ENCODE measurements at places on chromosomes 16 and 17.

DNA sequence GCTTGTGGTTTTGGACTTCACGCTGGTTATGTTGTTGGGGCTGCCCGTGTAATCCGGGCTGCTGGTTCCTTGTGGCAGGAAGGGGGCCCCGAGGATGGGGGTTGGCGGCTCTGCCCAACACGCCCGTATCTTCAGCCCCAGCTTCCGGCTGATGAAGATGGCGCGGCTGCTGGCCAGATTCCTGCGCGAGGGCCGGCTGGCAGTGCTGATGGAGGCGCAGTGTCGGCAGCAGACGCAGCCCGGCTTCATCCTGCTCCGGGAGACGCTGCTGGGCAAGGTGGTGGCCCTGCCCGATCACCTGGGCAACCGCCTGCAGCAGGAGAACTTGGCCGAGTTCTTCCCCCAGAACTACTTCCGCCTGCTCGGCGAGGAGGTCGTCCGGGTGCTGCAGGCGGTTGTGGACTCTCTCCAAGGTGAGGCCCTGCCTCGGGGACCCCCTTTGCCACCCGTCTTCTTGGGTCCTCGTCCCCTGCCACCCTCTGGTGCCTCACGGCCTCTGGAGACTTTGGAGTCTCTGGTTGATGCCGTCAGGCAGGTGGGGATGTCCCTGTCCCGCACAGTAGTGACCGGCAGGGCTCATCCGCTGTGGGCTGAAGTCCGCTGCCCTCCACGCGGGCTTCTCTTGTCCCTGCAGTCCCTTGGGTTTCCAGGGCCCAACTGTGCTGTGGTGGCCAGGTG is 2.2 kb downstream of the TELO2 start:
- DNase-seq: no peak

- DNase-seq: no peak
These were observed 56.9 kb upstream of the LGALS9 start for GRCh38 chr17:27573971-27574525.

DNA sequence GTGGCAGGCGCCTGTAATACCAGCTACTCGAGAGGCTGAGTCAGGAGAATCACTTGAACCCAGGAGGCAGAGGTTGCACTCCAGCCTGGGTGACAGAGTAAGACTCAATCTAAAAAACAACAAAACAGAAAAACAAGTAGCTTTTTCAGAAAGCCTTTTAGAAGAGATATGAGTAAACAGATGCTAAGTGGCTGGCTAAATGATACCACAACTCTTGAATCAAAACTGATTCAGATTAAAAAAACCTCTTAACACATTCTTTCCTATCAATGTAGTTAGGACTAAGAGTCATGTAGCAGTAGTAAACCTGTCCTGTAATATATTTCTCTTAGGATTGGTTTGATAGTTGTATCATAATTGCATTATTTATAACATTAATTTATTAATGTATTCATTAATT is 23.0 kb downstream of the PPM1D start:
- no peak for DNase-seq

GRCh38 chr16:14242769-14243168 is 171.7 kb downstream of the MRTFB start:
- DNase-seq: no peak

DNA sequence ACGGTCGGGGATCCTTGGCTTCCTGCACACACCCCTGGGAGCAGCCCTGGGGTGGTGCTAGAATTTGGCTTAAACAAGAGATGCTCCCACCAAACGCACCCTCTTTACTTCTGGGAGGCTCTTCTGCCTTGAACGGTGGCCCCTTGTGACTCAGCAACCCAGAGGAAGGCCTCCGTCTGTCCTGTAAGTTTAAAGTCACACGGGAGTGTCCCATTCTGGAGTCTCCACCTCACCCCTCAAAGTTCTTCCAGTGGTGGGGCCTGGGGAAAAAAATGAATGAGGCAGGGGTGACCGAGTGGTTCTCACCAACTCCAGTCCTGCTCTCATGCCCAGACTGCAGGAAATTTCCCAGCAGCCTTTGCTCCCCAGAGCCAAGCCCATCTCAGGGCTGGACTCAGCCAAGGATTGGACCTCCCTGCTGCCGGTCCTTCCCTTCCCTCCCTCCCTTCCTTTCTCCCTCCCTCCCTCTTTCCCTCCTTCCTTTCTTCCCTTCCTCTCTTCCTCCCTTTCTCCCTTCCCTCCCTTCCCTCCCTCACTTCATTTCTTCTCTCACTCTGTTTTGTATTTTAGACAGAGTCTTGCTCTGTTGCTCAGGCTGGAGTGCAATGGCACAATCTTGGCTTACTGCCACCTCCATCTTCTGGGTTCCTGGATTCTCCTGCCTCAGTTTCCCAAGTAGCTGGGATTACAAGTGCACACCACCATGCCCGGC is 11.4 kb downstream of the ITGAD start:
- DNase-seq: no peak

- DNase-seq: no peak
These were observed 10.7 kb upstream of the HSD3B7 start for GRCh38 chr16:30974348-30974747.

GRCh38 chr16:30546115-30546514 is 11.5 kb upstream of the ZNF747 start:
- DNase-seq: no peak

GRCh38 chr16:64308721-64309120 is 813.1 kb downstream of the CDH11 start:
- DNase-seq: no peak

- DNase-seq: no peak
These were observed 30.5 kb downstream of the CDH13 start for GRCh38 chr16:82657239-82657638.

DNA sequence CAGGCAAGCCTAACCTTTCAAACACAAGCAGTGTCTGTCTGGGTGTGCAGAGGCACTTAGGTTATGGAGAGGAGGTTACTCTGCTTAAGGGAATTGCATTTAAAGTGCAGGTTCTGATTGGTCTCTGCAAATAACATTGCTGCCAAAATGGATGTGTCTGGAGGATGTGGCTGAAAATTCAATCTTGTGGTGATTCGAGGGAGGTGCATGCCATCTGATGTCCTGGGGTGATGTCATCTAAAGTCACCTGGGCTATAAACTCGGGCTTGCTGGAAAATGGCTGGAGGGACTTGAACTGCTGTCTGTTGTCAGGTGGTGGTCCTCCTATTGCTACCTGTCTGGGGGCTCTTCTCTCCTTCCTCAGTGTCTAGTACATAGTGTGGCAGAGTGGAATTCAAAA is 28.3 kb upstream of the GPR139 start:
- DNase-seq: no peak

DNA sequence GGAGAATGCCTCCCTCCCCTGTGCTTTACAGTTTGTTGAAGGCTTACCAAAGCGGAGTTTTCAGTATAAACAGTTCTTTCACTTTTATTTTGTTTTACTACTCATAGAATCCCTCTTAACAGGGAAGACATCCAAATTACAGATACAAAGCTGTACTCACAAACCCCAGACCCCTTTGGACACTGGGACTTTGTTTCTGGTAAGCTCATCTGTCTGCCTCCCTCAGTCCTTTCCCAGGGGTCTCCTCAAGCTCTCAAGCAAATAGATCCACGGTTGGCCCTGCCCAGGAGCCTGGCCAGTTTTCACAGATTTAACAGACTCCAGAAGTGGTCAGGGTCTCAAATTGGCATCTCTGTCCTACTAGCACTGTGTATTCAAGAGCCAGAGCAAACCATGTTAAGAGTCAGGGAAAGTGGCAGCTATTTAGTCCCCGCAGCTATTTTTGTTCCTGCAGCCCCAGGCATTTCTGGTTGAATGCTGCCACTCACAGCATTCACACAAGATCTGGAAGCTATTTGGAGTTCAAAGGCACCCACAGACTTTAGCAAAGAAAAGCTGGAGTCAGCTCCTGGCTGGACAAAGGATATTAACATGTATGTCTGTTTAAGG is 54.2 kb downstream of the TMEM100 start:
- DNase-seq: no peak

- no peak for DNase-seq
These were observed 19.5 kb downstream of the MRM3 start for GRCh38 chr17:801660-802059.

DNA sequence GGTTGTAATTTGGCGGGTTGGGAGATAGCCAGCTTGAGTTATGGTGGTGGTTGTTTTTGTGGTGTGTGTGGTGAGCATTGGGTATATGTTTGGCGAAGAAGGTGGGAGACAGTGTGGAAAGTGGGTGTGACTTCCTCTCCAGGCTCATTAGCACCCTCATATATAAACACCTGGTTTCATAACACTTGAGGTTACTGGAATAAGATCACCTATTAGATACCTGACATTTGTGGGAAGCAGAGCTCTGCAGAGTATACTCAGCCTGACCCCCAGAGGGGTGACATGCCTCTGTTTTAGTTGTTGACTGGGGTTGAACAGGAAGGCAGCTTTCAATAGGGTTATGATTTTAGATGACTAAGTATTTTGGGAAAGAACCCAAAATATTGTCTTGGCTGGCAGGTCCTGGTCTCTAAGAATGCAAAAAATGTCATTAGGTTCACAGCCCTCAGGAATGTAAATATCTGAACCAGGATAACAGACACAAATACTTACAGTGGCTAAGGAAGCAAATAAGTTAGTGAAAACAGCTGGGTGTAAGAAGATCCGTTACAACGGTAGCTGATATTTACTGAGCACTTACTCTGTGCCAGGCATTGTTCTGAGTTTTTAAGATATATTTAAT is 18.3 kb upstream of the EFCAB13 start:
- no peak for DNase-seq

- DNase-seq: no peak
These were observed 25.1 kb upstream of the ITGA2B start for GRCh38 chr17:44414394-44415155.

DNA sequence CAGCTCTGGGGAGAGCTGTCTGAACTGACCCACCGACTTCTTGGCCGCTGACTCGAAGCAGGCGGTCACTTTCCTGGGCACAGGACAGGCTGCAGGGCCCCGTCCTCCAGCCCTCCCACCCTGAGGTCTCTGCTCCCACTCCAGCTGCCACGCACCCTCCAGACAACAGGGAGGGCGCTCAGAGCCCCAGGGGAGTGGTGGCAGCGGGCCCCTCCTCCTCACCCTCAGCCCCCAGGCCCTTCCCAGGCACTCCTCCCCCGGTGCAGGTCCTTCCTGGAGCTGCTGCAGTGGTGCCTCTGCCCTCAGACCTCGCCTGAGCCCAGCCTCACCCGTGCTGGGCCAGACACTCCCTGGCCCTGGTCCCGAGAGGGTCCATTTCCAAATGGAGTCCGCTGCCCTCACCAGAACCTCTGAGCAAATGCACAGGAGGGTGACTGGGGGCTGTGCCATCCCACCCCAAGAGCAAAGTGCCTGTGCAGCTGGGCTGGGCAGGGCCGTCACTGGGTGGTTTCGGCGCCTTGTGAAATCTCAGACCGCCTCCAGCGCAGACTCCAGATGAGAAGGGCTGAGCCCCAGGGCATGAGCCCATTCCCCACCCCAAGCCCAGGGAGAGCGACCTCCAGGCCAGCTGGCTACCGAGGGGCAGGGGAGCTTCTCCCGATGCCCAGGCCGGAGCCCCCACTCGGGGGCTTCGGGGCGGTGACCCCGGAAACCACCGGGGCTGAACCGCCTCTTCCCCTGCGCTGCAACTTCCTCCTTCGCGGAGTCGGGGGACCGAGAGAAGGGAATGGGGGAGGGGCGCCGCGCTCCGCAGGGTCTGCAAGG is 717 bp downstream of the CYBA start:
- DNase-seq: no peak

- DNase-seq: no peak
These were observed 263.0 kb downstream of the FTO start for GRCh38 chr16:53966821-53967571.

- no peak for DNase-seq
These were observed 18.0 kb downstream of the MYLK3 start for GRCh38 chr16:46730126-46730525.

DNA sequence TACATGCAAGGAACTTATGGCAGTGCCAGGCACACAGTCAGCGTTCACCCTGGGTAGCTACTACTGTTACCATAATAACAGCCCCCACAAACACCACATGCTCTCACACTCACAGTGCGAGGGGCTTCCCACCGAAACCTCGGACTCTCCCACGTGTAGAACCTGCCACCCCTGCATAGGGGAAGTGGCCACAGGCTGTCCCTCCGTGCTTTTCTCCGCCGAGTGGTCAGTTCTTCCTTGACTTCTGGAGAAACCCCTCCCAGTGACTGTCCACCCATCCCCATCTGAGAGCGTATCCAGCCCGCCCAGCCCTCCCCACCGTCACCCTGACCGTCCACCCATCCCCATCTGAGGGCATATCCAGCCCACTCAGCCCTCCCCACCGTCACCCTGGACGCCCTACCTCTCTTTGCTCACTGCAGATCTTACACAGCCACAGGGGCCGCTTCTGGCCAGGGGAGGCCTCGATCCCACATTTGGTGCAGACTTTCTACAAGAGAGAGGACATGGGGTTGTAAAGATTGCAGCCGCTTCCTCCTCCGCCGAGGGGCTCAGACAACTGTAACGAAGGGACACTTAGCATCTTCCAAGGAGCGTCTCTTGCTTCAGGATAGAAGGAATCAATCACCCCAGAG is 71.1 kb downstream of the RPH3AL start:
- DNase-seq: no peak

All from stimulated activated CD8-positive, alpha-beta memory T cell treated with anti-CD3 and anti-CD28 coated beads, Interleukin-4, amount 100 ng/mL, for 1 hour (primary cell).